ENCODE measurements at places on chromosomes 1 and 21.
A peak's percentile ranks its signal among the peaks of the same experiment; 100 is the strongest.

DNA sequence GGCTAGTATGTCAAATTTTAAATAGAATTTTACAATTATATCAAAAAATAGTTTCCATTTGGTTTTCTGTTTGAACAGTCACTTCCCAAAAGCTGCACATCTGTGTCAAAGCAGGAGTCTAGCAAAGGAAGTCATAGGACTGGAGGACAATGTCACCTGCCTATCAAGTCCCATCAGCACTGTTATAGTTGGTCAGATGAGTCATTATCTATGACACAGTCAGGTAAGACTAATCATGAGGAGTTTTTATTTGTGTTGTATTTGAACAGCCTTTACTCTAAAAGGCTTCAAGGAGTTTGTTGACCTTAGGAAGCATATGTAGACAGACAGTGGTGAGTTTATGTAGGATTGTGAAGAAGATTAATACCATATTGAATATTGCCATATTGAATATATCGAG lies 74.2 kb upstream of the QSOX1 start:
- peak; percentile 8 for DNase-seq

- DNase-seq: peak; percentile 70
These were observed 17.0 kb upstream of the ITLN2 start for GRCh38 chr1:160971618-160972056.

GRCh38 chr1:221778535-221779142 lies 36.8 kb upstream of the DUSP10 start:
- DNase-seq: peak; percentile 77

DNA sequence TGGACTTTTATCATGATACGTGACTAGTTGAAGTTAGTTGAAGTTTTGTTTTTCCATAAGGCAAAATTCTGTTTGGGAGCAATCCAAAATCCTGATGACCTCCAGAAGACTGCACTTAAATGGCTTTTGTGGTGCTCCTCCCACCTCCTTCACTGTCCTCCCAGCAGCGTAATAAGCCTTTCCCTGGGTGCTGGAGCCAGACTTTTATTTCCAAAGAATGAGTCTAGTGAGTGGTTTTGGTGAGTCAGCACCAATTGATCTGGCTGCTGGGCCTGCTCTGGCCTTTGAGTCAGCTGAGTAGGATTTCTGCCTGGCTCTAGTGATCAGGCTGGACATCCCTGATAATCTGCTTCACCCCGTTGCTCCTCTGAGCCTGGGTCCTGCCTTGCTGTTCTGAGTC lies 21.7 kb upstream of the KCND3 start:
- no peak for DNase-seq

Measured in activated naive CD4-positive, alpha-beta T cell treated with anti-CD3 and anti-CD28 coated beads for 36 hours (primary cell).